ENCODE measurements at places on chromosomes 1 and 21. TPM values are rescaled to one million over a fixed set of nuclear protein-coding genes. Genes with fewer than 3 reads are reported as not detected.

DNA sequence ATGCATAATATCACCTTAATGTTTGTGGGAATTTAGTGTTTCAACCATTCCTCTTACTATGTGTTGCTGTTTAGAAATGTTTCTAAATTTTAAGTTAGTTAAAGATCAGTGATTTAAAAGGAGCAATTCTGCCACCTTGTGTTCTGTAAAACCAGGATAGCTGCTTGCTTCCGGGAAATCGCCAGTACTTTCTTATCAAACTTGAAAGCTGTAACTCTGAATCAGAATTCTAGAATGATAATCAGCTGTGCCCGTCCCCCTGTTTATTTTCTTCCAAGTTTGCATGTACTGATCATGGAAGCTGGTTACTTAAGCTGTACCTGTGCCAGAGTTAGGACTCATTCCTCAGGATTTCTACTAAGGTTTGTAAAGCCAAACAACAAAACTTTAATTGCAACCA is 656.4 kb downstream of the LTN1 start:
- DNase-seq, result peak; percentile 2

- DNase-seq, result peak; percentile 80
These were observed 1.5 kb downstream of the GADD45A start for GRCh38 chr1:67686267-67687197.

TNFAIP8L2 gene
- 103 TPM for polyA plus RNA-seq

GRCh38 chr1:89611721-89612120 is 21.2 kb upstream of the LRRC8C start:
- DNase-seq, result no peak

GRCh38 chr1:47532921-47533792 is 95.3 kb downstream of the FOXD2 start:
- DNase-seq, result no peak

- DNase-seq, result no peak
These were observed 681 bp upstream of the UBXN10 start for GRCh38 chr1:20184997-20185833.

- DNase-seq, result no peak
These were observed 35.1 kb downstream of the CNIH3 start for GRCh38 chr1:224651188-224651587.

PPIH gene
- 19.7 TPM for polyA plus RNA-seq
